Gastrocnemius medialis (tissue), 4 donors: ENCODE measurements at places on chromosomes 4 and X. TPM values are rescaled to one million over a fixed set of nuclear protein-coding genes. Genes with fewer than 3 reads are reported as not detected.

Gene KLHL4
- 0.25 TPM for total RNA-seq

Gene SMR3B
- total RNA-seq: not detected

DNA sequence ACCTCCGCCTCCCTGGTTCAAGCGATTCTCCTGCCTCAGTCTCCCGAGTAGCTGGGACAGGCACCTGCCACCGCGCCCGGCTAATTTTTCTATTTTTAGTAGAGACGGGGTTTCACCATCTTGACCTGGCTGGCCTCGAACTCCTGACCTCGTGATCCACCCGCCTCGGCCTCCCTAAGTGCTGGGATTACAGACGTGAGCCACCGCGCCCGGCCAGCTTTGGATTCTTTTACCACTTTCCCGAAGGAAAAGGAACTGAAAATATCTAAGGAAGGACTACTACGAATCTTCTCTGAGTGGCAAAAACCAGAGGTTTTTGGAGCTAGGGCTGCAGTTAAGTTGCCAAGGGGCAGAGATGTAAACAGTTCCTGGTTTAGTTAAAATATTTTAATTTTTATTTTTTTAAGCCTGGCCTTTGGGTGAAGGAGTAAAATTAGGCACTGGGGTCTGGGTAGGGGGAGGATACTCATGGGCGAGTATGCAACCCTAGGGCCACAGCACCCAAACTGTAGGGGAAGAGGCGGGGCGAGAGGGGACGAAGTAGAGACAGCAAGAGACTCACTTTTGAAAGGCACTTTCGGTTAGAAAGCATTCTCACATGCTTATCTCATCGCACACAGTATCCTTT lies 525 bp upstream of the CISD2 start:
- DNase-seq: no peak

DNA sequence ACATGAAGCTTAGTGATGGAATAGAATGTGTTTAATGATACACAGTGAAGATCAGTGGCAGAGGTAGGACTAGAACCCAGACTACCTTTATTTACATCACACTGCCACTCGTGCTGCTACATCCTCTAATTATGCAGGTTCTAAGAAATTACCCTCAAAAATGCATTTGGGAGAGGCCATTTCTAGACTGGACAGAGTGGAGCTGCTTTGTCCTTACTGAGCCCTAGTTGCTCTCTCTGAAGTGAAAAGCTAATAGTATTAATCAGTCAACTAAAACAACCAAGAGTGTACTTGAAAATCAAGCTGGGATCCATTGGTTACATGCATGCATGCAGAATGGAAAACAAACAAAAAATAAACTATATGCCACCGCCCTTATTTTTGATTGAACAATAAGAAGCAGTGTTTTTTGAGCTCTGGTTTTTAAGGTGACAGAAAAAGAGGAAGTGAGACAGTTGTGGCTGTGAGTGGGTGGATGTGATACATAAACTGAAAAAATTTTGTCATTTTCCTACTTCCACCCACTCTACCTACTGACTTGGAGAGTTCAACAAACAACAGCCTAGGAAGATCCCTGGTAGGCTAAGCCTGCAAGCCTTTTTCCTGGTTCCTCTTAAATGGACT lies 6.8 kb upstream of the VSIG4 start:
- no peak for DNase-seq

Gene RASL11B
- total RNA-seq: 0.18 TPM

Gene SPRY1
- 32.8 TPM for total RNA-seq

GRCh38 chr4:108834835-108835384 lies 72.1 kb upstream of the ETNPPL start:
- DNase-seq: no peak

Gene PPP1R3F
- total RNA-seq: 24.0 TPM
